ENCODE measurements at places on chromosomes 11 and 22.

GRCh38 chr22:47105085-47105484 lies 342.6 kb downstream of the TBC1D22A start:
- no peak for DNase-seq

- no peak for DNase-seq
Measured at GRCh38 chr11:95972060-95972459, 48.2 kb upstream of the MTMR2 start.

- no peak for DNase-seq
Measured at GRCh38 chr22:32444068-32444467, 20.2 kb downstream of the BPIFC start.

DNA sequence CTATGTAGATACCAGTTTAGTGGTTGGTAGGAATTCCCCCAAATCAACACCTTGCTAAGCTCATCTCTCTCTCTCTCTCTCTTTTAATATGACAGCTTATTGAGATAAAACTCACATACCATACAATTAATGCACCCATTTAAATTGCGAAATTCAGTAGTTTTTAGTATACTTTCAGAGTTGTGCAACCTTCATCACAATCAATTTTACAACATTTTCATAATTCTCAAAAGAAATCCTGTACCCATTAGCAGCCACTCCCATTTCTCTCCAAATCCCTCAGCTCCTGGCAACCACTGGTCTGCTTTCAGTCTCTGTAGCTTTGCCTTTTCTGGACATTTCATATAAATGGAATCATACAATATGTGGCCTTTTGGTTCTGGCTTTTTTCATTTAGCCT lies 13.3 kb downstream of the NNMT start:
- DNase-seq: no peak
